ENCODE measurements at places on chromosomes 6 and 20. TPM values are rescaled to one million over a fixed set of nuclear protein-coding genes. Genes with fewer than 3 reads are reported as not detected.

GRCh38 chr6:64084185-64084663, 448.6 kb downstream of the PHF3 start:
- DNase-seq: peak; percentile 3

- no peak for DNase-seq
Measured at GRCh38 chr20:1346315-1346969, 17.5 kb upstream of the SDCBP2 start.

DNA sequence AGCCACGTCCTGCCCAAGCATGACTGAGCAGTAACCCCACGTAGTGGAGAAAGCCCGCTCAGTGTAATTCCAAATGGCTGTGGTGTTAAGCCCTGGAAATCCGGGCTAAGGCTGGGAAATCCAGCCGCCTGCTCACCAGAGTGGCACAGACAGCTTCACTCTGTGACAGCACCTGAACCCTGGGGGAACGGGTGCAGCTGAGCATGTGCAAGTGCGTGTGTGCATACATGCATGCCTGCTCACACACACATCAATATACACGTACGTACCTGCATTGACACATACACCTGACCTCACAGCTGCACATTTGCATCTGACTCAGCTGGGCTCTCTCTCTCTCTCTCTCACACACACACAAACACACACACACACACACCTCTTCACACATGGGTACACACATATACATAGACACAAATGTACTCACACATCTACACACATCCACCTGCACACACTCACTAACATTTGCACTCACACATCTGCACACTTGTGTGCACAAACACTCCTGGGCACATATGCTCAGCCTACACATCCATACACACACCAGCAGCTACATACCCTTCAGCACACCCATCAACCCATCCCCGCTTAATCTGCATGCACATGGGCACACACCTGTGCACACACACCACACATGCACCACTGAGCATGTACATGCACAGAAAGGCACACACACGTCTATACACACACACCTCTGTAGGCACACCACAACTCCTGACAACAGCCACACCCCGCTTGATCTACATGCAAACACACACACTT, 114.1 kb downstream of the GRM4 start:
- no peak for DNase-seq

GRCh38 chr6:85887461-85887860, 244.8 kb upstream of the SYNCRIP start:
- no peak for DNase-seq

Gene PROKR2
- polyA plus RNA-seq: not detected

DNA sequence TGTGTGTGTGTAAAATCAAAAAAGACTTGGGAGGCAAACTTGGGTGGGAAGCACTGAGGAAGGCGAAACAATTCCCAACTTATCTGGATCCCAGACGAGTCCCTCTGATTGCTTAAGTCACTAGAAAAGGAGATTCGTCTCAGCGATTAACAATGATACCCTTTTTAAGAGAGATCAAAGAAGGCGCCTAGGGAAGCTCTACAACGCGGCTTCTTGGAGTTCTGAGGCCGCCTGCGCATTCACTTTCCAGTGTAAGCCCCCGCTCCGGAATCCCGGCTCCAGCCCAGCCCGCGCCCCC, 8.7 kb upstream of the TBX18 start:
- DNase-seq: no peak

Gene HAO1
- not detected for polyA plus RNA-seq

DNA sequence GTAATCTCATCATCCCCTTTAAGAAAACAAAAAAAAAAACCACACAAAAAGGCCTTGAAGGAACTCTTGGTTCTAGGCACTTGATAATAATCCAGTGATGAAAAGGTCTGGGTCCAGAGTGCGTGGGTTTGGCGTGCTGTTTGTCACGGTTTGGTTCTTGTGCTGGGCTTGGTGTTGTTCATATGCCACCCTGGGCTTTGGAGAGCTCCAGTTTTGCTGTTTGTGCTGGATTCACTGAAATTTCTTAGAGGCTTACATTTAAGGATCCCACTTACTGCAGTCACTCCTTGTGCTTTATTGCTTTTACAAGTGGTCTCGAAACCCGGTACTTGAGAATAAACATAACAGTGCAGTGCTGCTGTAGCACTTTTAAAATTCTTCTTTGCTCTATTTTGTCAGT, 68.8 kb upstream of the XRN2 start:
- DNase-seq: no peak

- DNase-seq: no peak
Measured at GRCh38 chr6:22367346-22367745, 70.5 kb upstream of the PRL start.

Gene OTOR
- polyA plus RNA-seq: not detected

- DNase-seq: peak; percentile 88
Measured at GRCh38 chr6:33609528-33609927, 11.6 kb upstream of the ITPR3 start.

DNA sequence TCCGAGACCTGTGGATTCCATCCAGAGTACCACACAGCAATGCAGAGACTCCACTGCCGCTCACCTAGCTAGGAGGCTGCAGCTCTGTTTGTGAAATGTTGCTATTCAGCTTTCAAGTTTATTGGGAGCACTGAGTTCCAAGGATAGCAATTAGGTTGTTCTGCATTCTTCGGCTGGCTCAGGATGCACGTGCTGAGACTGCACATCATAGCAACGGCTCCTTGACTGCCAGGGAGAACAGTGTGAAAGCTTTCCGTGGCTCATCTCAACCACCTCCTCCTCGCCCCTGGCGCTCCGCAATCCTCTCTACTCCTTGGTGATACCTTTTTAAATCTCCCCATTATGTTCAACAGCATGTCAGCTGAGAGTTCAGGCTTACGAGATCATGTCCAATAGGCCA, 116.6 kb downstream of the TSHZ2 start:
- DNase-seq: no peak

Gene RNF39
- not detected for polyA plus RNA-seq

Gene TLDC2
- 0.09 TPM for polyA plus RNA-seq

DNA sequence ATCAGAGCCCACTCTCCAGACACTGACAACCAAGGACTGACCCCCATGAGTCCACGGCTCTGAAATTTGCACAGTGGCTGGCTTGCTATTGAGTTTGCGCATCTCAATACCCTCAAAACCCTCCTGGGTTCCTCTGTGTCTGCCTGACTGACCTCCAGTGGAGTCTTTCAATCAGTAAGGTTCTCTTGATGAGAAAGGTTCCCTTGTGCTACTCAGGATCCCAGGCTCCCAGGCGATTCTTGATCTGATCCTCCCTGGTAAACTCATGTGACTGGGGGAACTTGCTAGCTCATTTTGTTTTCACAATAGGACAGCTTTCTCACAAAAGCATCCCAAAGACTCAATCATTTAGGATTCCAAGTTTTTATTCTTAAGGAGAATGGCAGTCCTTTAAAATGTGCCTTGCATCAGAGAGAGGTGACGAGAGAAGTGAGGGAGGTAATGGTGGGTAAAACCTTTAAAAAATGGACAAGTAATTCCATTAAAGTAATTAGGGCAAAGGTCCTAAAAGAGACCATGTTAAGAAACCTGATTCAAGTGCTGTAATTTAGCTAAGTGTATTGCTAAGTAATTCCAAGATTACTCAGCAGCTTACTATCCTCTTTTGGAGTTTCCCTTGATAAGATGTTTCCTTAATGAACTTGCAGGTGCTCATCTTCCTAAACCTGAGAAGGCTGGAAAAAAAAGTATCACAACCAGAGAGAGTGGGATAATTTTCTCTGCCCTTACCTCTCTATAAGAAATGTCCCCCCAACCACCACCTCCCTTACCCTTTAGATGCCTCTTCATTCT, 304.7 kb upstream of the SGK1 start:
- DNase-seq: peak; percentile 25

DNA sequence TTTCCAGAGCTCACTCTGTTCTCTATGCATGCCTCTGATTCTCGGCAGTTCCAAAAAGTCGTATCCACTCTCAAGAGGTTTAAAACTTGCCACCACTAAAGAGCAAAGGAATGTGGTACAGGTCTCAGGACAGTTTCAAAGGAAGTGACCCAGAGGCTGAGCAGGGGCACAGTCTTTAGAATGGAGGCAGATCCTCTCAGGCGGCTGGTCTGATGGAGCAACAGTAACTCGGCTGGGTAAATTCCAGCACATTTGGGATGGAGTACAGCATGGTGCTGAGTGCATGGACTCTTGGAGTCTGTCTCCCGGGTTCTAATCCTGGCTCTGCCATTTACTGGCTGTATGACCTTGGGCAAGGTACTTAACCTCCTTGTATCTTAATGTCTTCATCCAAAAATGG, 88.1 kb upstream of the BACH2 start:
- no peak for DNase-seq

GRCh38 chr20:10848810-10849370, 175.1 kb upstream of the JAG1 start:
- peak; percentile 98 for DNase-seq

GRCh38 chr6:127058027-127058426, 60.4 kb upstream of the RSPO3 start:
- peak; percentile 67 for DNase-seq

GRCh38 chr6:20274137-20274536, 61.9 kb upstream of the MBOAT1 start:
- no peak for DNase-seq

DNA sequence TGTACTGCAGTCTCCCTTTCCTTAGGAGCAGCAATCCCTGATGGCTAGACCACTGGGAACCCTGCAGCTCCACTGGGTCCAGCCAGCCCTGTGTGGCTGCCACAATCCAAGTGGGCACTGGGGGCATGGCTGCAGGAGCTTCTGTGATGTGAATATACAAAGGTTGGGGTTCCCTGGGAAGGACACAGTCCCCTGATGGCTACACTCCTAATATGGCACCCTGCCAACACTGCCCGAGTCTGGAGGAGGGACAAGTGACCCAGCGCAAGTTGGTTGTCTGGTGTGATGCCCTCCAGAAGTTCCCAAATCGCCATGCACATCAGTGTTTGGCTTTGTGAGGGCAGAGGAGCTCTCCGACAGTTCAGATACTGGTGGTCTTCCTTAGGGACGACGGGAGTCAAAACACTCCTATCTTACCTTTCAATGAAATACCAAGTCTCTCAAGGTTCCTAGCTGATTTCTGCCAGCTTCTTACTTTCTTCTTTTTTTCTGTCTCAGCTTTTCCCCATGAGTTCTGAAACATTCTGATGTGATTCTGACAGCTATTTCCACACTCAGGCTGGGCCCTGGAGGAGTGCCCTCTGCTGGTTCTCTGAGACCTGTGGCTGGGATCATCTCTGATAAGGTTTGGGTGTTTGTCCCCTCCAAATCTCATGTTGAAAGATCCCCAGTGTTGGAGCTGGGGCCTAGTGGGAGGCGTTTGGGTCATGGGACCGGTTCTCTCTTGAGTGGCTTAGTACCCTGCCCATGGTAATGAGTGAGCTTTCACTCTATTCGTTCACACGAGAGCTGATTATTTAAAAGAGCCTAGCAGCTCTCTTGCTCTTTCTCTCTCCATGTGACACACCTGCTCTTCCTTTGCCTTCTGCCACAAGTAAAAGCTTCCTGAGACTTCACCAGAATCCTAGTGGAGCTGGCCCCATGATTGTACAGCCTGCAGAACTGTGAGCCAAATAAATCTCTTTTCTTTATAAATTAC, 15.5 kb upstream of the ZFP57 start:
- no peak for DNase-seq

GRCh38 chr6:20302168-20302567, 89.9 kb upstream of the MBOAT1 start:
- DNase-seq: no peak

DNA sequence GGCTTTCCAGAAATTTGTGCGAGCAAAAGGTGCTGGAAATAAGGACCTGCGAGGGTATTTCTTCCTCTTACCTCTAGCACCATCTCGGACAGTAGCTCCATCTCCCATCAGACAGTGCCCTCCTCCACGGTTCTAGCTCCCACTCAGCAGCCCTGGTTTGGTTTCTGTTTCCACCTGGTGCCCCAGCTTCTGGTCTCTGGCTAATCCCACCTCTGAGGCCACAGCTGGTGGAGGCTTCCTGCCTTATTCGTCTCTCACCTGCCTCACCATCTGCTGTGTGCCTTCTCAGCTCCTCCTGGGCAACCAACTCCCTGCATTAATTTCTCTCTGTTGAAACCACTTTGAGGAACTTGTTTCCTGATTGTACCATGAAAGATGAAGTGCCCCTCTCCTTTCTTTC, 162.4 kb upstream of the CDYL start:
- no peak for DNase-seq

Measured in fibroblast of lung (primary cell).